WTC11 (cell line): ENCODE measurements at places on chromosomes 3 and 15. TPM values are rescaled to one million over a fixed set of nuclear protein-coding genes. Genes with fewer than 3 reads are reported as not detected.

- peaks cover 26% of the 10 kb centered on the region for H3K4me1 ChIP-seq
- H3K36me3 ChIP-seq, result no peaks in the 10 kb centered on the region
- no peak for DNase-seq
- no peak overlapping the region for H3K4me3 ChIP-seq
Observed at GRCh38 chr3:71657831-71658530, 67.2 kb downstream of the EIF4E3 start.

The GPR149 gene
- total RNA-seq, result 0.09 TPM in 1 of 3 replicates, not detected in the others

DNA sequence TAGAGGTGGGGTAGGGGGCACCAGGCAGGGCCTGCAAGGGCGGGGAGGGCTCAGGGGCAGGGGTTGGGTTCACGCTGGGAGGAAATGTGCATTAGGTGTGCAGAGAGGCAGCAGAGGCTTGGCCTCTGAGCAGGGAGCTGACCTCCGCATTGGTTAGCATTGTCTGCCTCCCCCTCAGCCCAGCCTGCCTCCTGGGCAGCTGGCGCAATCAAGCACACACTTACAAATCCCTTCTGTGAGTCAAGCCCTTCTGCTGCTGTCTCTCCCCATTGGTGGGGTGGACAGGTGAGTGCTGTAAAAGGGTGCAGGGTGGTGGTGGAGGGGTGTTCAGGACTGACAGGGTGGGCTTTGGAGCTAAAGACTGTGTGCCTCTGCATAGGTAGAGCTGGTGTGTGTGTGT is 9.3 kb downstream of the LOXL1 start:
- no peaks in the 10 kb centered on the region for H3K27me3 ChIP-seq
- no peaks in the 10 kb centered on the region for H3K36me3 ChIP-seq
- DNase-seq, result no peak
- no peak overlapping the region for H3K27ac ChIP-seq
- peaks cover 14% of the 10 kb centered on the region for H3K4me1 ChIP-seq

DNA sequence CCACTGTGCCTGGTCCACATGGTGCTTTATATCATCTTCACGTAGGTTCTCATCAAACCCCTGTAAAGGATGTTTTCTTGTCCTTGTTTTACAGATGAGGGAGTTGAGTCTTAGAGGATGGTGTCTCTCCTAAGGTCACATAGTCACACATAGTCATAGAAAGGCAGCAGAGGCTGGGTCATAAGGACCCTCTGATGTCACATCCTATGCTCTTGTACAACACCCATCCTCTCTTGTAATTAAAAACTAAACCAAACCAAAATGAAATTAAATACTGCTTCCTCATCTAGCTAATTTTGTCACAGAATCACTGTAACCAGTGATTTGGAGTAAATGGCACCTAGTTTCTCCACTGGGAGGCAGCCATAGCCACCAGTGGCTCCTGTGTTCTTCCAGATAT is 21.8 kb upstream of the ATP1B3 start:
- no peak overlapping the region for H3K27ac ChIP-seq
- no peaks in the 10 kb centered on the region for H3K27me3 ChIP-seq
- H3K36me3 ChIP-seq, result no peaks in the 10 kb centered on the region
- no peak overlapping the region for H3K4me3 ChIP-seq
- no peak for DNase-seq

- no peaks in the 10 kb centered on the region; the same call in 1 of the 2 replicates for H3K27me3 ChIP-seq
- H3K4me3 ChIP-seq, result no peak overlapping the region
- H3K4me1 ChIP-seq, result peaks cover 52% of the 10 kb centered on the region
Observed at GRCh38 chr15:67850994-67851571, 11.2 kb upstream of the RNU6-1 start.

The CD96 gene
- total RNA-seq, result 0.33 to 0.94 TPM (median 0.50 TPM) in 3 replicates

DNA sequence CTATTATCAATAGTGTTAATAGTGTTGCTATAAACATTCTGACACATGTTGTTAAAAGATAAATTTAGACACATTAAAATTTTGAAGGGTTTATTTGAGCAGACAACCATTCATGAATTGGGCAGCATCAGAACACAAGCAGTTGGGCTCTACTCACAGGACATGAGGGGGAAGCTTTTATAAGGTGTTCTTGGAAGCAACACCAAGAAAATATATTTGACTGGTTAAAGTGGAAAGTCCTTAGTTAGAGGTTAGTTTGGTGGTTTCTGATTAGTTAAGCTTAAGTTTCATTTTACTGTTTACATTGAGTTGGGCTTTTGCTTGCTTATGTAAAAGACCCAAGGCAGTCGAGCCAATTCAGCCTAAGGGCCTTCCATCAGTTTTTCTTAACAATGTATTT is 220.7 kb downstream of the CD47 start:
- H3K27ac ChIP-seq, result no peak overlapping the region
- H3K4me1 ChIP-seq, result no peaks in the 10 kb centered on the region; the same call in 1 of the 2 replicates
- DNase-seq, result no peak
- no peaks in the 10 kb centered on the region; the same call in 1 of the 2 replicates for H3K36me3 ChIP-seq
- no peaks in the 10 kb centered on the region for H3K27me3 ChIP-seq

- H3K4me3 ChIP-seq, result peak within 1 kb of the TSS; percentile 92
- DNase-seq, result peak; percentile 89
- peaks cover 33% of the 10 kb centered on the region for H3K4me1 ChIP-seq
- H3K36me3 ChIP-seq, result peaks cover 17% of the 10 kb centered on the region
Observed at GRCh38 chr3:186930143-186930640, at the start of gene ST6GAL1. ST6GAL1 (plus strand) TSS chr3:186930526; CDS start chr3:187042704, 112,178 bp downstream.

DNA sequence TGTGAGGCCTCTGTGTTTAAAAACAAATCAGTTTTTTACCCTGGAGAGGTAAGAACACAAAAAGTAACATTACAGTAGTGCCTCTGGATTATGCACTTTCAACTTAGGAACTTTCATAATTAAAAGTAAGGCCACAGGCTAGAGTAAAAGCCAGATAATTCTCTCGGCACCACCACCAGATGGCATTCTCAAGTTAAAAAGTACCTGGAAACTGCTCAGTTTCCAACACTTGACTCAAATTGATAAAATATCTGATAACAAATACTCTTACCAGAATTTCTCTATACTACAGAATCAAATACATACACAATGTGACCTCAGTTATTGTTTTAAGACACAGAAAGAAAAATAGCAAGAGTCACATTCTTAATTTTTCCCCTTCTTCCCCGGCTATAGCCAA is 19.9 kb downstream of the SPICE1 start:
- no peak for DNase-seq
- H3K4me1 ChIP-seq, result no peaks in the 10 kb centered on the region
- peaks cover 6% of the 10 kb centered on the region; the same call in 1 of the 2 replicates for H3K36me3 ChIP-seq

DNA sequence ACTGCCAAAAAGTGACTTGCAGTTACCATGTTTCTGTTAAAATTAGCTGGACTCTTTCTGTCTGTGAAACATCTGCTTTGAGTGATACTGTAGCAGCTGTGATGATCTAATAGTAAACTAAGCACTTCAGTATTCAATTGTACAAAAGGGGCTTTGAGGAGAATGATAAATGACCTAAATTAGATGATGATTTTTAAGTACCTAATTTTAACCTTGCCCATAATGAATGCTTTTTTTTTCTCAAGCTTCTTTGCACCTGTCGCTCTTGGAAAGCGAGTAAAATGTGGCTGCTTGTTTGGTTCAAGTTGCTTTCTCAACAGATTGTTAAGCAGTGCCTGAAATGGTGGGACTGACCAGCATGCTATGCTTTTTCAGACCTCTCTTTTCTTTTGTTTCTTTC is 752.3 kb downstream of the EPHA3 start:
- no peak overlapping the region for H3K4me3 ChIP-seq
- 0 out of 2 replicates have a peak, but pooled peaks cover 2% of the 10 kb centered on the region for H3K36me3 ChIP-seq
- H3K4me1 ChIP-seq, result peaks cover 17% of the 10 kb centered on the region
- DNase-seq, result no peak

The RABL3 gene
- 15.0 to 18.2 TPM (median 16.6 TPM) in 3 replicates for total RNA-seq

The TMEM207 gene
- total RNA-seq, result not detected in 3 replicates

DNA sequence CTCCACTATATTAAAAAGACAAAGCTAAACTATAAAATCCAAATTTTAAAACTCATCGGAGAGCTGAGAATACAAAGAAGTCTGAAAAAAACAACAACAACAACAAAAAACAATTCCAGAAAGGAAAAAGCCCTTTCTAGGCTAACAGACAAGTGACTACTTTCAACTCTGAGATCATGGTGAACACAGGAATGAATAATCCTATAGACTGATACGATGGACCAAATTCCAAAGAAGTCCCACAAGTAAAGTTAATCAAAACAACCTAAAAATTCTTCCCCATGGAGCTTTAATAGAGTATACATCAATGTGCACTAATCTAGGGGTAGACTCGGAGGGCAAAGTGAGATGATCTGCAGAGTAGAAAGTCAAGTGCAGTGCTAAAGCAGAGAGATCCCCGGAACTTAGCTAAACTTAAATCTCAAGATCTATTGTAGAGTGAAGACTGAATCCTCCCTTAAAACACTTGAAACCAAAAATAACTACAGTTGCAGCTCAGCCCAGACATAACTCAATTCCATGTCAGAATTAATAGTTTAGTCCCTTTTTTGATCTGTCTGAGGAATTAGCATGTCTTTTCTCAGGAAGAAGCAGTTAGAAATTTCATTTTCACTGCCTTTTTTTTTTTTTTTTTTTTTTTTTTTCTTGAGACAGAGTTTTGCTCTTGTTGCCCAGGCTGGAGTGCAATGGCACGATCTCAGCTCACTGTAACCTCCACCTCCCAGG is 43.5 kb downstream of the MYO9A start:
- no peak overlapping the region for H3K4me3 ChIP-seq
- H3K27me3 ChIP-seq, result no peaks in the 10 kb centered on the region
- H3K4me1 ChIP-seq, result 0 out of 2 replicates have a peak, but pooled peaks cover 2% of the 10 kb centered on the region
- DNase-seq, result no peak

The IQGAP1 gene
- total RNA-seq, result 83.0 to 106 TPM (median 86.8 TPM) in 3 replicates

DNA sequence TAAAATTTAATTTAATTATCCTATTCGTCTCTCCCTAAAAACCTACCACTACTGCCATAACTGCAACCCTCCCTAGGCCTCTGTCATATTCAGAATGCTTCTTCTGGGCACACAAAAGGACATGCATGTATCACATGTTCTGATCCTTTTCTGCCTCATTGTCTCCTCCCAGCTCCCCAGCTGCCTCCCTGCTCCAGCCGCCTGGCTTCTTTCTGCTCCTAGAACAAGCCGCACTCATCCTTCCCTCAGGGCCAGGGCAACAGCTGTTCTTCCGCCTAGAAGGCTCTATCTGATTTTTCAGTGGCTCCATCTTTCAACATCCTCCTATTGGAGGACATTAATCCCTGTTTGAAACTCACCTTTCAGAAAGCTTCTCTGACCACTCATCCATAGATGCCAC is 38.6 kb downstream of the TMED3 start:
- 0 out of 2 replicates have a peak, but pooled peaks cover 3% of the 10 kb centered on the region for H3K36me3 ChIP-seq
- no peak for DNase-seq
- no peaks in the 10 kb centered on the region for H3K4me1 ChIP-seq
- no peaks in the 10 kb centered on the region for H3K27me3 ChIP-seq
- no peak overlapping the region for H3K27ac ChIP-seq

DNA sequence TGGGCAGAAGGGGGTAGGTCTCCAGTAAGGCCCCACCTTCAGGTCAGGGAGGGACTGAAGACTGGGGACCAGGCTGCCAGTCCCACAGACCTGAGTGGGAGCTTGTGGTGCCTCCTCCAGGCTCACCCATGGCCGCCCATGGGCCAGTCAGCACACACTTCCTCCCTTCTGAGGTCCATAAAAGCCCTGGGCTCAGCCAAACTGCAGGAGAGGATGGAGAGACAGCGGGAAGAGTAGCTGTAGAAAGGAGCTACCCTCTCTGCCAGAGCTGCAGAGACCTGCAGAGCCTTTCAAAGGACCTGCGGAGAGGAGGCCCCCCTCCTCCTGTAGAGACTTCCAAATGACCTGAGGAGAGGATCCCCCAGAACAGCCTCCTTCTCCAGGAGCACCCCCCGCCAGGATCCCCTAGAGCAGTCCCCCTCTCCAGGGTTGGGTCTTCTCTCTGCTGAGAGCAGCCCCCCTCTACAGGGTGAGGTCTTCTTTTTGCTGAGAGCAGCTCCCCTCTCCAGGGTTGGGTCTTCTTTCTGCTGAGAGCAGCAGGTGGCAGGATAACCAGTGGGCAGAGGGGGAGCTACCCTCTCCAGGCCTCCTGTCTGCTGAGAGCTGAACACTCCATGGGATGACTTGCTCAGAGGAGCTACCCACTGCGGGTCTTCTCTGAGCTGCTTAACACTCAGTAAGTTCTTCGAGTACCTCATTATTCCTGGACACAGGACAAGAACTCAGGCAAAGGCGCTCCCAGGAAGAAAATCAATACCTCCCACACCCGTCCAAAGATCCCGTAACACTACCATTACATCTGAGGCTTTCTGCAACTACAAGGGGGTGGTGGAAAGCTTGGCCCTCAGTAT is 5.0 kb upstream of the SKIC8 start:
- no peaks in the 10 kb centered on the region for H3K36me3 ChIP-seq
- H3K4me3 ChIP-seq, result no peak overlapping the region; the same call in 1 of the 2 replicates
- H3K27ac ChIP-seq, result no peak overlapping the region
- peaks cover 6% of the 10 kb centered on the region for H3K4me1 ChIP-seq

The CDHR4 gene
- total RNA-seq, result 0.17 to 0.69 TPM (median 0.39 TPM) in 3 replicates

The FGD5 gene
- 18.3 to 20.0 TPM (median 19.3 TPM) in 3 replicates for total RNA-seq

DNA sequence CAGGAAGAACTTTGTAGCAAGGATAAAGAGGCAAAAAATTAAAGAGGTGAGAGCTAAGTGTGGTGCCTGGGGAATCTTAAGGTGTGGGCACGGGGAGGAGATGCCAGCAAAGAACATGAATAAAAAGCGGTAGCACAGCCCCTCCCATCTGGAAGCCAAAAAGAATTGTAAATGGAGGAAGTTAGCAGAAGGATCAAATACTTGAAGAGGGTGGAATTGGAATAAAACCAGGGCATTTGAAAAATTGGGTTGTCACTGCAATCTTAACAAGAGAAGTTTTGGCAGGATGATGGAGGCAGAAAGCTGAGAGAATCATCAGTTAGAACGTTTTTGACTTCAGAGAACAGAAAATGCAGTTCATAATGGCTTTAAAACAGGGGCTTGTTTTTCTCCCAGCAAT is 2.4 kb downstream of the CCR2 start:
- H3K27me3 ChIP-seq, result peaks cover 8% of the 10 kb centered on the region
- no peak for DNase-seq
- H3K36me3 ChIP-seq, result no peaks in the 10 kb centered on the region
- peaks cover 4% of the 10 kb centered on the region; the same call in 1 of the 2 replicates for H3K4me1 ChIP-seq
- no peak overlapping the region for H3K4me3 ChIP-seq

GRCh38 chr3:173529062-173529711 is 131.6 kb downstream of the NLGN1 start:
- peak; percentile 44 for DNase-seq
- H3K36me3 ChIP-seq, result peaks cover 9% of the 10 kb centered on the region
- no peak overlapping the region for H3K4me3 ChIP-seq
- no peaks in the 10 kb centered on the region for H3K27me3 ChIP-seq

The MAP1A gene
- 1.1 to 2.2 TPM (median 1.1 TPM) in 3 replicates for total RNA-seq
